ENCODE measurements at places on chromosomes 12 and 14. TPM values are rescaled to one million over a fixed set of nuclear protein-coding genes. Genes with fewer than 3 reads are reported as not detected.

Gene VCPKMT
- 12.9 TPM for total RNA-seq

Gene C12orf75
- 505 TPM for total RNA-seq

Gene NPFF
- total RNA-seq = not detected

DNA sequence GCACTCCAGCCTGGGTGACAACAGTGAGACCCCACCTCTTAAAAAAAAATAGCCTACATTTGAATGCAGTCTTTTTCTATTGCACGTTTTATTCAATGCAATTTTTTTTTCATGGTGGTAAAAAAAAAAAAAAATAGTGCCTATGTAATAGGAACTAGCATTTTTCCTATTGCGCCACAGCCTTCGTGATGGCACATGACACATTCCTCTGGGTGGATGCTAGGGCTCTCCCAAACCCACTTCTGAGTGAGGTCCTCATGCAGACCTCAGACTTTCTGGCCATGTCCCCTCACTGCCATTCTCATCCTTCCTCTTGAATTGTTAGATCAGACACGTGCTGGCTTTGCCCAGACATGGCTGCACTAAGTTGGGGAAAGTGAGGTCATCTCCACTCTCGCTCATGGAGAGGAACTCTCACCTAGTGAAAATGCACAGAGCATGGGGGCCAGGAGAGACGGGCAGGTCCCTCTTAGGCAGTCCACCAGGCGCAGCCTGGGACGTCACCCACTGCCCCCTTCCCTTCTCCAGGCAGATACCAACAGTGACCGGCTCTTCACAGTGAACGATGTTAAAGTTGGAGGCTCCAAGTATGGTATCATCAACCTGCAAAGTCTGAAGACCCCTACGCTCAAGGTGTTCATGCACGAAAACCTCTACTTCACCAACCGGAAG, 19.2 kb downstream of the DCAF4 start:
- DNase-seq = no peak

- DNase-seq = no peak
These were observed 5.6 kb downstream of the PYM1 start for GRCh38 chr12:55922126-55922525.

DNA sequence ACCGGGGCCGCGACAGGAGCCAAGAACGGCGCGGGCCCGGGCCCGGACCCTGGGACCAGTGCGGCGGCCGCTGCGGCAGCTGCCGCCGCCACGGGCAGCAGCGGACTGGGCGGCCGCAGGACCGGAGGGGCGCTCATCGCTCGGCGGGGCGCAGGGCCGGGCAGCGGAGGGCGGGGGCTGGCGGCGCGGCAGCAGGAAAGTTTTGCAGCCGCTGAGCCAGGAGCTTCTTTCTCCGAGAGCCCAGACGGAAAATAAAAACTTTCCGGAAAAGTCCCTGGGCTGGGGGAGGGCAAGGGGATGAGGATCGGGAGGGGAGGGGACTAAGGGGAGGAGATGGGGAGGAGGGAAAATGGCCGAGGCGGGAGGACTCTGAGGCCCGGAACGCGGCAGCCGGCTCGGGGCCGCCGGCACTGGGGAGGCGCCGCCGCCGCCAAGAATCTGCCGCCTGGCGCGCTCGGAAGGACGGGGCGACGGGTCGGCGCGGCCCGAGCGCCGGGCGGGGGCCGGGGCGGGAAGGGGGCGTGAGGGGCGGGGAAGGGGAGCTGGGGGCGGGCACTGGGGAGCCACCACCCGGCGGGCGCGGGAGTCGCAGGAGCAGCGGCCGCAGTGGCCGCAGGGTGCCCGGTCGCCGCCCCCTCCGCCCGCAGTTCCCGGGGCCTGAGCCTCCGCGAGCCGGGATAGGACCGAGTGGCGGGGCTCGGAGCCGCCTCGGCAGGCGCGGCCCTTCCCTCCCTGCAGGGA, at the start of gene PRKD1:
Gene PRKD1 (minus strand): TSS at position 472 of the 741 bp plus-strand sequence.
- DNase-seq = no peak

GRCh38 chr12:20181416-20182180, 186.7 kb upstream of the PDE3A start:
- no peak for DNase-seq

DNA sequence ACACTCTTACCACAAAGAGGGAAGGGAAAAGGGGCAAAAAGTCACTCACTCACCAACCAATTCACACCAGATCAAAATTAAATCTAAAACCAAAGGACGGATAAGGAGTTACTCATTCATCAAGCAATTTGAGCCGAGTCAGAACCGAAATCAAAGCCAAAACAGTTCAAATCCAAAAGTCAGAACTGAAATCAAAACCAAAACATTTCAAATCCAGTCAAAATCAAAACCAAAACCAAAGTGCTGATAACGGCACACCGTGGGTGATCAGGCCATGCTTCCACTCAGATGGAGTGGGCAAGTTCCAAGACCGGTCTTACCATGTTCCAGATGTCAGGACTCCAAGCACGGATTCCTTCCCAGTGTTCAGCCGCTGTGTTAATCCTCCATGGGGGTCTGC, 139.5 kb downstream of the SLC38A6 start:
- no peak for DNase-seq

DNA sequence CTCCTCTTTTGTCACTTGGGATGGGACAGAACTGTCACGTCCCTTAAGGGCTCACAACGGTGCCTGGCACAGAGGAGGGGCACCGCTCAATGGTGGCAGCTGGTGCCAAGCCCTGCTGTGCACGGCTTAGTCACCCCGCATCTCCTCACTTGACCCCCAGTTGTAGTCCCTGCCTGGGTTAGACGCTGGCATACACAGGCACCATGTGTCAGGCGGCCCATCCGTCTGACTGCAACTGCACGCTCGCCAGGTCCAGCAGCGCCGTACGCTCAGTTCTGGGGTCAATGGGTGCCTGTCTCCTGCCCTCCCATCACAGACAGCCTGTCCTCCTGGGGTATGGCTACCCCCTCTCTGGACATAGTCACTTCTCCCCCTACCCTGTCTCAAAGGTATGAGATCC, 1.6 kb upstream of the PACS2 start:
- DNase-seq = no peak

Gene CFAP54
- not detected for total RNA-seq

Gene FAM186B
- 2.8 TPM for total RNA-seq

Gene HSPA2
- 0.36 TPM for total RNA-seq

DNA sequence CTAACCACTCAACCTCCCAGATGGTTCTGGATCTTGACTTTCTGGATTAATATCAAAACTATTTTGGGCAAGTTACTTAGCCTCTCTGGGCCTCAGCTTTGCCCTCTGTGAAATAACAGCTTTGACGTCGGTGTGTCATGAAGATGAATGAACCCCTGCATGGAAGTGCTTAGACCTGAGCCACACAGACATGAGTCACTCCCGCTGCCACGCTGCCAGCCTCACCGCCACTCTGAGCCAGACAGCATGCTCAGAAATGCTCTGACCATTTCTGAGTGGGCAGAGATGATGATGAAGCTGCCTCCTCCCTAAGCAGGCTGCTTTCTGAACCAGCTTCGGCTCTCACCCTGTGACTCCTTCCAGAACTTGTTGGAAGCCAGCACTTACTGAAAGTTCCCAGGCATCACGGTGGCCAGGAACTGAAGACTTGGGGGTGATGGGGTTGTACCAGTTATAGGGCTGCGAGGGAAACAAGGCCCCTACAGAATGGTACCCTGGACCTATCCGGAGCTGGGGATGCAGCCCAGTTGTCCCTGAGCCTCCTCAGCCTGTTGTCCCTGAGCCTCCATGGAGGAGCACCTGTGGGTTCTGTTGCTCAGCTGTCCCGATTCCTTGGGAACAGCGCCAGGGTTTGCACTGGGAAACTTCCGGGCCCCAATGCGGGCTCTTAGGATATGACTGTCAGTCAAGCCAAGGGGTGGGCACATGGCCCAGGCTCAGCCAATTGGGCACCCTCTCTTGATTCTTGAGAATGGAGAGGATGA, 2.0 kb upstream of the CCDC197 start:
- no peak for DNase-seq

GRCh38 chr14:55722054-55722453, 142.0 kb downstream of the KTN1 start:
- no peak for DNase-seq

DNA sequence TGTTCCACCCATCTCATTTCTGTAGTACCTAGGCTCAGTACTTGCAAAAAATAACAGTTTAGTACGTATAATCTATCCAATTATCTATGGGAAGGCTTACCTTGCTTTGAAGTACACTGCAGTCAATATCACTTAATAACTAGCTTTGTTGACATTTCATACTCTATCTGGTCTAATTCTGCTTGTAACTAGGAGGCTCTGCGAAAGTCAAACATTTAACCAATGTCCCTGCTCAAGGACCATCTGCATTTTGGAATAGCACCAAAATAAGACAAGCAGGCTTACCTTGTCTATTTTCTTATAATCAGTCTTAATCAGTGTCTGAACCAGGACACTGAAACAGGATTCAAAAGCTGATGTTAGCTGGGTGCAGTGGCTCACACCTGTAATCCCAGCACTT, 39.9 kb downstream of the SLC25A47 start:
- no peak for DNase-seq

GRCh38 chr12:100101000-100101399, 41.7 kb downstream of the BLTP3B start:
- DNase-seq = no peak

Gene PAPLN
- 9.0 TPM for total RNA-seq

DNA sequence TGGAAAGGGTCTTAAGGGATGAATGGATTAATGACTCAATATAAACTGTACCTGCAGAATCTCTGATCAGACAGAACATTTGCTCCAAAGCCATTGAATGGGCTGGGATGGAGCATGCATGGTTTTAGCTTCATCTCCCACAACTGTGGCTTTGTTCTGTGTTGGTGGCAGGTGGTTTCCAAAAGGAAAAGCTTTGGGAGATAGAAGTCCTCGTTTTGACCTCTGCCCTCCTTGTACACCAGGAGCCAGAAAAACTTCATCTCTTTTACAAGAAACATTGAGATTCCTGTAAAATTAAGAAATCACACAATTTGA, 39.5 kb downstream of the GPR65 start:
- DNase-seq = no peak
